Caudate nucleus (tissue), 63 donors: ENCODE measurements at places on chromosomes 3 and 15.

GRCh38 chr15:55494931-55495330 lies 13.1 kb downstream of the DNAAF4 start:
- DNase-seq: no peak

- no peak for DNase-seq
Measured at GRCh38 chr3:122305818-122306621, 19.0 kb upstream of the CSTA start.

DNA sequence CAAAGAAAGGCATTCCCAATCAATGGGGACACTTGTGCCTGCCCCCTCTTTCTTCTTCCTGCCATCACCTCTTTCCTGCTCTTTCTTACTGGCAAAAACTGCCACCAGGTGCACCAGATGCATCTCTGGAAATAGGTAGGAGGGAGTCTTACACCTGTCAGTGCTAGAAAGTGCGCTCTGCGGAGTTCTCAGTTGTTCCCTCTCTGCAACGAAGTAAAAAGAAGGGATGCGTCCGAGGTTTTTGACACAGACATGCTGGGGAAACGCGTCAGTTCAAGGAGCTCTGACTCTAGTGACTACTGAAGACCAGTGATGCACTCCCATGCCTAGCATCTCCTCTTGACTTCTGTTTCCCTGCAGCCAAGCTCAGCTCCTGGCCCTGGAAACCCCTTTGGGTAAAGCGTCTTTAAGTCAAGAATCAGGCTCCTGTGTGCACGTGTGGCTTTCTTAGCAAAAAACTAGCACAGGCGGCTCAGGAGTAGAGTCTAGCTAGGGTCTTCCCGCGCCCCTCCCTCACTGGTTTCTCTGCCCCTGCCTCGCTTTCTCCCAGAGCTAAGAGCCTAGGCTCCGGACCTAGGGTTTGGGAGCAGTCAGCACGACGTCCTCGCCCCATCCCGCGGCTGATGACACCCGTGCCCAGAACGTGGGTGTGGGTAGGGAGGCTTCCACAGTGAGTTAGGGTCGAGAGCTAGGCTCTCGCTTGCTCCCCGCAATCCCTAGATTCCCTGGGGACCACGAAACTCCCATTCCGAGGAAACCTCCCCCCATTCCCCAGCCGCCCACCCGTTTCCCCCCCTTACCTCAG lies 564 bp upstream of the GRM7 start:
- no peak for DNase-seq

- no peak for DNase-seq
Measured at GRCh38 chr3:115082260-115082659, 64.8 kb downstream of the ZBTB20 start.

DNA sequence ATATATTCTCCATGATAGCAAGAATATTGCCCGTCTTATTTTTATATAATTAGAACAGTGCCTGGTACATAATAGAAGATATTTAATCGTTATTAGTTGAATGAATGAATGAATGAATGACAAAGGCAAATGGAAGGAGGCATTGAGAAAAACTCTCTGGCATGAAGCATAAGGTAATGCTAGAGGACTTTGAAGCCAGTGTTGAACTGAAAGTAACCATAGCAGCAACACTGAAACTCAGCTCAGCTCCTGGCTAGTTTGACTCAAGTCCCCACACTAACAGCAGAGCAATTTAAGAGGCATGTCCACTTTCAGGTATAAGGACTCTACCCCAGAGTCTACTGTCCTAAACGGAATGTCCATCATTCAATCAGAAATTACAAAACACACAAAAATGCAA lies 227.0 kb downstream of the CPNE4 start:
- DNase-seq: no peak

GRCh38 chr3:157388976-157389375 lies 47.7 kb upstream of the PTX3 start:
- DNase-seq: no peak

GRCh38 chr3:2097641-2098191 lies 950 bp upstream of the CNTN4 start:
- DNase-seq: no peak

DNA sequence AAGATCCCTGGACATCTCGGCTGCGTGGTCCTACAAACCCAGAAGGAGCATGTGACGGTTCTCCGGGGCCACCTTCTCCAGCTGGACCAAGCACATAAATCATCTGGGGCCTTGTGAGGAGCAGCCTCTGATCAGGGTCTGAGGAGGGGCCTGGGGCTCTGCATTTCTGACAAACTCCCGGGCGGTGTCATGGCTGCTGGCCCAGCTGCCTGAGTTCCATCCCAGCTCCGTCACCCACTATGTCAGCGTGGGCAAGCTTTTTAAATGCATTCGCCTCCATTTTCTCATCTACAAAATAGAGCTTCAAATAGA lies 126.3 kb upstream of the MEF2A start:
- no peak for DNase-seq

DNA sequence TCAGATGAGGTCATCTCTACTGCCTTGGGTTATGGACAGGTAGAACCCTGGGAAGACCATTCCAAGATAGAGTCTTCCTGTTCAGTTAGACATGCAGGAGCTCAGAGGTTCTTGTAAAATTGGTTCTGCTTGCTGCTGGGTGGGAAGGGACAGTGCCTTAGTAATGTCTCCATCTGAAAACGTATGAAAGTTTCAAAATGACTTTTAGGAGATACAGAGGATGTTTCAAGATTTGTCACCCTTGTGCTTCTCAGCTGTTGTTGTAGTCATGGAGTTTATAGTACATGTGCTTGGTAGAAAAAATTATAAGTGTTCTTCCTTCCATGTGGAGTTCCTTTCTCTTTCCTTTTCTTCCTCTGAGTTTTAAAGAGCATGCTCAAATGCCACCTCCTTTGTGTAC lies 885.2 kb upstream of the CFAP20DC start:
- no peak for DNase-seq

GRCh38 chr3:853489-853888 lies 239.3 kb upstream of the CNTN6 start:
- DNase-seq: no peak

- no peak for DNase-seq
Measured at GRCh38 chr3:37064747-37065146, 71.4 kb downstream of the MLH1 start.

DNA sequence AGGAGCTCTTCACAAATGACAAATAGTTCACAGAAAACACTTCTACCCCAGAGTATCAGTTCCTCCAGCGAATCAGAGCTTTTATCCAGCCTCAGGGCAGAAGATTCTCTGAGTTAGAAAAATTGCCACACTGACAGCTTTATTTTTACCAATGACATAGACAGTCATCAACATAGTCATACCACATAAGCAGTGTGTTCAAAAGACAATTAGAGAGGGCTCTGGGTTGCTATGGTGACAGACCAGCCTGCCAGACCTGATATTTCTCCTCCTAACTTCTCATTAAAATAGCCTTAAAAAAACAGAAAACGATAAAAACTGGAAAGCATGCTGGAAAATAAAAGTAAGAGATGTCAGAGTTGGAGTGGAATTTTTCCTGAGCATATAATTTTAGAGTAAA lies 45.9 kb upstream of the COL6A5 start:
- DNase-seq: no peak

DNA sequence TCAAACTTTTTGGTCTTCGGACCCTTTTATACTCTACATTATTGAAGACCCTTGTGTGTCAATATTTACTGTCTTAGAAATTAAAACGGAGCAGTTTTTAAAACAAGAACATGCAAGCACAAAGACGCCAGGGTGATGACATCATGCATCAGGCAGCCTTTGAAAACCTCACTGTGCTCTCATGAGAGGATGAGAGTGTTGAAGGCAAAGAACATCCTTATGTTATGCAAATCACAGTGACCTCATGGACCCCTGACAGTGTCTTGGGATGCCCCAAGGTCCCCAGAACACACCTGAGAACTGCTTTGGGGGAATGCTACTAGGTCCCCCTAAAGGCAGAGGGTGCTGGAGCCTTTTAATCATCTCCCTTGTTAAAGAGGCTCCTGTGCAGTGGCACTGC lies 51.6 kb downstream of the CHDH start:
- no peak for DNase-seq

DNA sequence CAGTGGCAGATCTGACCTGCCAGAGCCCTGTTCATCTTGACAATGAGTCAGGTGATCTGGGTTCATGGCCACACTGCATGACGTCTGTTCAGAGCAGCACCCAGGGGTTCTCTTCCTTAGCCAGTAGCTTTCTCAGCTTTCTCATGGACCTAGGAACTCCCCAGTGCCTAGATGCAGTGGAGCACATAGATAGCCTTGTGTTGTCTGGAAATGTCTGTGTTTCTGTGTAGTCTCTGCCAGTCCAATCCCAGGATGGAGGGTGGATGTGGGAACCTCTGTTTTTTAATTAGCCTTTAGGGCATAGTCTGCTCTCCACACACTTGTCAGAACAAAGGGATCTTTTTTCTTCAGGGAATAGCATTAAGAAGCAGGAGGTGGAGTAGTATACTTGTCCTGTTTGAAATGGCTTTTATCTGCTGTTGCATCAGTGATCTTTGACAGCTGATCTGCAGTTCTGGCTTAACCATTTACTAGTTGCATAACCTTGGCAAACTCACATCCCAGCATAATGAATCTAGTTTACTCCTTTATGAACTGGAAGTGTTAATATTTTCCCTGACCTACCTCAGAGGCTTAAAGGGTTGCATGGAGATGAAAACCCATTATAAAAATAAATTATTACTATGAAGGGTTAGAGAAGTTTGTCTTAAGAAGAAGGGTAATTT lies 16.1 kb upstream of the CACNA1D start:
- no peak for DNase-seq

DNA sequence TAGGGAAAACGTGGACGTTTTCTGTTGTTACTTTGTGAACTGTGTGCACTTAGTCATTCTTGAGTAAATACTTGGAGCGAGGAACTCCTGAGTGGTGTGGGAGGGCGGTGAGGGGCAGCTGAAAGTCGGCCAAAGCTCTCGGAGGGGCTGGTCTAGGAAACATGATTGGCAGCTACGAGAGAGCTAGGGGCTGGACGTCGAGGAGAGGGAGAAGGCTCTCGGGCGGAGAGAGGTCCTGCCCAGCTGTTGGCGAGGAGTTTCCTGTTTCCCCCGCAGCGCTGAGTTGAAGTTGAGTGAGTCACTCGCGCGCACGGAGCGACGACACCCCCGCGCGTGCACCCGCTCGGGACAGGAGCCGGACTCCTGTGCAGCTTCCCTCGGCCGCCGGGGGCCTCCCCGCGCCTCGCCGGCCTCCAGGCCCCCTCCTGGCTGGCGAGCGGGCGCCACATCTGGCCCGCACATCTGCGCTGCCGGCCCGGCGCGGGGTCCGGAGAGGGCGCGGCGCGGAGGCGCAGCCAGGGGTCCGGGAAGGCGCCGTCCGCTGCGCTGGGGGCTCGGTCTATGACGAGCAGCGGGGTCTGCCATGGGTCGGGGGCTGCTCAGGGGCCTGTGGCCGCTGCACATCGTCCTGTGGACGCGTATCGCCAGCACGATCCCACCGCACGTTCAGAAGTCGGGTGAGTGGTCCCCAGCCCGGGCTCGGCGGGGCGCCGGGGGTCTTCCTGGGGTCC lies at the start of gene TGFBR2:
TSS of gene TGFBR2 (plus strand) at position 301 of the 731 bp plus-strand sequence. CDS start at position 584, 283 bp downstream.
- peak; percentile 69 for DNase-seq

DNA sequence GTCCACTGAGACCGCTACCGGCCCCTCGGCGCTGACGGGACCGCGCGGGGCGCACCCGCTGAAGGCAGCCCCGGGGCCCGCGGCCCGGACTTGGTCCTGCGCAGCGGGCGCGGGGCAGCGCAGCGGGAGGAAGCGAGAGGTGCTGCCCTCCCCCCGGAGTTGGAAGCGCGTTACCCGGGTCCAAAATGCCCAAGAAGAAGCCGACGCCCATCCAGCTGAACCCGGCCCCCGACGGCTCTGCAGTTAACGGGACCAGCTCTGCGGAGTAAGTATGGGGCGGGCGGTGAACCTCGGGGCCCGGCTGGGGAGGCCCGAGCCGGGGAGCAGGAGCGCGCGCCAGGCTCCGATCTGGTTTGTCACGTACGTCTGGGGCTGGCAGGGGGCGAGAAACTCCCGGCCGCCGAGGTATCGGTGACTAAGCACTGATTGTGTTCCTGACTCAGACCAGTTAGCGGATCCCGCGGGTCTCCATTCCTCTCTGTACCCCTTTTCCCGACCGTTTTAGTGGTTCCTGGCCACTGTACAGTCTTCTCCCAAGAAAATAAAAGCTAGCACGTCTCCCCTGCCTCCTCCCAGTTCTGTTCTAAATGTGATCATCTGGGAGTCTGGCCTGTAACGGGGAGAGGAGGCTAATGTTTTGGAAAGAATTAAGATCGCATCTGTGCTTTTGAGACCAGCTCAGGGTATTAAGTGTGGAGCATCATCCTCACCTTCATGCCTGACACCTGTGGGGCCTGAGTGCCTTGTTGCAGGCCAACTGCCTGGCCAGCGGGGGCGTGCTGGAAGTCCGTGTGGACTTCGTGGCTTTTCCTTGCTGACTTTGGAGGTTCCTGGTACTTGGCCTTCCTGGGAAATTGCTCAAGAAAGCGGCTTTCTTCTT lies 691 bp downstream of the MAP2K1 start:
- peak; percentile 34 for DNase-seq

DNA sequence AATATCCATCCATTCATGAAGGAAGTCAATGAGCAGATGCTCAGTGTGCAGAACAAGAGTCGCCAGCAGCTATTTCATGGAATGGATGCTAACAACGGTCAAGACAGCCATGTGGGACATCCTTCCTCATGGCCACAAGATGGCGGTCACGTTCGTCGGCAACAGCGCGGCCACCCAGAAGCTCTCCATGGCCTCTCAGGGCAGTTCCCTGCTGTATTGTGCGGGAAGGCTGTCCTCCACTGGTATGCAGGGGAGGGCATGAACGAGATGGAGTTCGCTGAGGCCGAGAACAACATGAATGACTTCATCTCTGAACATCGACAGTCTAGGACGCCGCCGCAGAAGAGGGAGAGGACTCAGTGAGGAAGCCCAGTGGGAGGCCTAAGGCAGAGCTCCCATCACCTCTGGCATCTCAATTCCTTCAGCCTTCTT lies 208.3 kb downstream of the TJP1 start:
- DNase-seq: no peak

GRCh38 chr3:57654267-57654666 lies 38.6 kb downstream of the DENND6A start:
- DNase-seq: no peak

DNA sequence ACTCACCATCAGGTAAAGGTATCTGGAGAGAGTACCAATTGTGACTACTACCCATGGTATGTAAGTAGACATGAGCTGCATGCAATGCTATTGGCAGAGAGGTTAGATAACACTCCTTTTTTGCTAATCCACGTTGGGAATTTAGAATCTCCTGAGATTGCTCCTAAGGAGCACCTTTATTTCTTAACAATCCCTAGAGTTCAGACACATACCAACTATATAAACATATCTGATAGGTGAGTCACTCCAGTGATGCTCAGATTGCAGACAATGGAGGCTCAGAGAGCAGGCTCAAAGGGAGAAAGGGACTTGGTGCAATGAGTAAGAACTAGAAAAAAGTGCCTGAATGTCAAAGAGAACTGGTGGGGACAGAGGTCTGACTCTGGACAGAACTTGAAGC lies 47.0 kb upstream of the LRRFIP2 start:
- no peak for DNase-seq

DNA sequence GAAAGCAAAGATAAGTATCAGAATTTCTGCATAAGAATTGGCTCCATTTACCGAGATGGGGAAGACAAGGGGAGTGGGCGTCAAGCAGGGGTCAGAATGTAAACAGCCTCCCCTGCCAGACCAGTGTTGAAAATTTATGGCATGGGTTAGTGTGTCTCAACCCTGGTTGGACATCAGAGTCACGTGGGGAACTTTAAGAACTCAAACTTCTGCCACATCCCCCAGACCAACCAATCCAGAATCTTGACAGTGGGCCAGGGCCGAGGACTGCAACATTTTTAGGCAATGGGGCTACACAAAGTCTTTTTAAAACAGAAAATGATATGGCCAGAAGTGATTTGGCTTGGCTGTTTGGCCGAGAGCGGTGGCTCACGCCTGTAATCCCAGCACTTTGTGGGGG lies 14.3 kb upstream of the MASP1 start:
- no peak for DNase-seq
